ENCODE measurements at places on chromosomes 11 and 22. TPM values are rescaled to one million over a fixed set of nuclear protein-coding genes. Genes with fewer than 3 reads are reported as not detected.

PHOX2A gene
- not detected for total RNA-seq

ANO9 gene
- total RNA-seq = 1.3 TPM

OR51B4 gene
- total RNA-seq = not detected

DNA sequence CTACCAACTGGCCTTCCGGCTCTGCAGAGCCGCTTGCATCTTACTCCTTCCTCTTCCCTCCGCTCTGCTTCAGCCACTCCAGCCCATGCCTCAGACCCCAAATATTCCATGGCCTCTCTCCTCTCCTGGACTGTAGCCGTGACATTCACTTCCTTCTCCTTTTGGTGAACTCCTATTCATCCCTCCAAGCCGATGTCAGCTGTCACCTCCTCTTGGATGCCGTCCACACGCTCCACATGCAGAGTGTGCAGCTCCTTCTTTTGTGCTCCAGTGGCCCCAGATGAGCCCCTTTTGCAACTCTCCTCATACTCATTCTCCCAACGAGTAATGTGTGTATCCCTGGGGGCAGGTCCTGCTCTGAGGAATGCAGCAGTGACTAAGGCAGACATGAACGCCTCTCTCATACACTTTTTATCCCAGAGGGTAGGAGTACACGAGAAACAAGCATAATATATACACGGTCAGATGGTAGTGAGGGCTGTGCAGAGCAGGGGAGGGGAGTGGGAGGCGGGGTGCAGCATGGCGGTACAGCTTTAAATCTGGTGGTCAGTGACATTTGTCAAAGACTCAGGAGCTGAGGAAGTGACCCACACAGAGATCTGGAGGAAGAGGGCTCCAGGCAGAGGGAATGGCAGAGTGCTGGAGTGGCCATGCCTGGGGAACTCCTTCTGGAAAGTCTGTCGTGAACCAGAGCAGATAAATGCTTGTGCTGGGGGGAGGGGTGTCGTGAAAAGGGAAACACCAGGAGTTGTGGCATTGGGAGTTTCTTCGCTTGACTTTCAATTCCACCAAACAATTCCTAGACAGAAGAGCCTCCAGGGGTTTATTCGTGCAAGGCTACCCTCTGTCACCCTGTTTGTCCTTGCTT, 83.8 kb upstream of the ATXN10 start:
- no peak overlapping the region for H3K27ac ChIP-seq
- DNase-seq = no peak
- peaks cover 7% of the 10 kb centered on the region for H3K4me1 ChIP-seq
- H3K36me3 ChIP-seq = no peaks in the 10 kb centered on the region
- H3K27me3 ChIP-seq = no peaks in the 10 kb centered on the region

DNA sequence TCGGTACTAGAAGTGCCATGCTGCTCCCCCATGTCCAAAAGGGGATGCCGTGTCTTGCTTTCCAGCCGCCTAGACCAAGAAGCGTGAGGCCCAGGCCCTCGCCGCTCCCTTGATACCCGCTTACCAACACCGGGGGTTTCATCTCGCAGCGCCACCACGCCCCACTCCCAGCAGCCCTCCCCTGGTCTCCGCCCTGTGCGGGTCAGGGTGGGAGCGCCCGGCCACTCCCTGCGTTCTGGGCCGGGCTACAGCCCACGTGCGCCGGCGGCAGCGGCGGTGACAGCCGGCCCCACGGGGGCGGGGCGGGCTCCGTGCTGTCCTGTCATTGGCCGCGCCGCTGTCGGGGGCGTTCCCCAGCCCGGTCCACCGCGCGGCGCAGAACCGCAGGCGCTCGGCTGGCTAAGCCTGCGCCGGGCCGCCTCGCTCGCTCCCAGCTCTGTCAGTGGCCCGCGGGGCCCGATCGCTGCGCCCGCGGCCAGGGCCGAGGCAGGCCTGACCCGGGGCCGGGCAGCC, at the start of gene MICAL2:
MICAL2 (plus strand) TSS at position 390 of the 513 bp plus-strand sequence. CDS start 51,566 bp downstream, outside the sequence.
- peak; percentile 96 for DNase-seq
- H3K27ac ChIP-seq = no peak within 1 kb of the TSS
- H3K4me3 ChIP-seq = peak within 1 kb of the TSS; percentile 44
- H3K27me3 ChIP-seq = peaks cover 43% of the 10 kb centered on the region

GRCh38 chr22:38735465-38736256, 20.1 kb downstream of the SUN2 start:
- H3K4me3 ChIP-seq = no peak overlapping the region
- H3K27me3 ChIP-seq = no peaks in the 10 kb centered on the region
- H3K4me1 ChIP-seq = no peaks in the 10 kb centered on the region
- H3K36me3 ChIP-seq = no peaks in the 10 kb centered on the region

DNA sequence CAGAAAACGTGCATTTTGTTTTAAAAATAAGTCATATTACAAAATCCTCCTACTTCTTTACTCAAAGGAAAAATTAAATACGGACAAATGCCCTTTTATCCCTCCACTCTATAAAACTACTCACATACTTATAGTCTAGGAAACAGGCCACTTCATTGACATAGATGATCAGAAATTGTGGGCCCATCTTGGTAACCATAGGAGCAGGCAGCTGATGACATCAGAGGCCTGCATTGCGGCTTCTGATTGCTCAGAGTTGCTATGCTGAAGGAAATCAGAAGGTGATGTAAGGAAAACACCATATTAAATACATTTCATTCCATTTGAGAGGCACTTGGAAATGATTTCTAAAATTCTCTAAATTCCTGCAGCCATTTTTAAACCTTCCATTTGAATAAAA, 27.0 kb downstream of the FAM76B start:
- H3K4me3 ChIP-seq = no peak overlapping the region
- no peaks in the 10 kb centered on the region for H3K27me3 ChIP-seq
- DNase-seq = no peak

DNA sequence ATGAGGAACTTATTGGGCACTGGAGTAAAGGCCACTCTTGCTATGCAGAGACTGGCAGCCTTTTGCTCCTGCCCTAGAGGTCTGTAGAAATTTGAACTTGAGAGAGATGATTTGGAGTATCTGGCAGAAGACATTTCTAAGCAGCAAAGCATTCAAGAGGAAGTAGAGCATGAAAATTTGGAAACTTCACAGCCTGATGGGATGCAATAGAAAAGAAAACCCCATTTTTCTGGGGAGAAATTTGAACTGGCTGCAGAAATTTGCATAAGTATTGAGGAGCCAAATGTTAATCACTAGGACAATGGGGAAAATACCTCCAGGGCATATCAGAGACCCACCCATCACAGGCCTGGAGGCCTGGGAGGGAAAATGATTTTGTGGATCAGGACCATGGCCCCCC, 29.9 kb upstream of the CD44 start:
- H3K27me3 ChIP-seq = no peaks in the 10 kb centered on the region
- H3K4me3 ChIP-seq = no peak overlapping the region
- no peaks in the 10 kb centered on the region for H3K4me1 ChIP-seq
- H3K36me3 ChIP-seq = no peaks in the 10 kb centered on the region

DNA sequence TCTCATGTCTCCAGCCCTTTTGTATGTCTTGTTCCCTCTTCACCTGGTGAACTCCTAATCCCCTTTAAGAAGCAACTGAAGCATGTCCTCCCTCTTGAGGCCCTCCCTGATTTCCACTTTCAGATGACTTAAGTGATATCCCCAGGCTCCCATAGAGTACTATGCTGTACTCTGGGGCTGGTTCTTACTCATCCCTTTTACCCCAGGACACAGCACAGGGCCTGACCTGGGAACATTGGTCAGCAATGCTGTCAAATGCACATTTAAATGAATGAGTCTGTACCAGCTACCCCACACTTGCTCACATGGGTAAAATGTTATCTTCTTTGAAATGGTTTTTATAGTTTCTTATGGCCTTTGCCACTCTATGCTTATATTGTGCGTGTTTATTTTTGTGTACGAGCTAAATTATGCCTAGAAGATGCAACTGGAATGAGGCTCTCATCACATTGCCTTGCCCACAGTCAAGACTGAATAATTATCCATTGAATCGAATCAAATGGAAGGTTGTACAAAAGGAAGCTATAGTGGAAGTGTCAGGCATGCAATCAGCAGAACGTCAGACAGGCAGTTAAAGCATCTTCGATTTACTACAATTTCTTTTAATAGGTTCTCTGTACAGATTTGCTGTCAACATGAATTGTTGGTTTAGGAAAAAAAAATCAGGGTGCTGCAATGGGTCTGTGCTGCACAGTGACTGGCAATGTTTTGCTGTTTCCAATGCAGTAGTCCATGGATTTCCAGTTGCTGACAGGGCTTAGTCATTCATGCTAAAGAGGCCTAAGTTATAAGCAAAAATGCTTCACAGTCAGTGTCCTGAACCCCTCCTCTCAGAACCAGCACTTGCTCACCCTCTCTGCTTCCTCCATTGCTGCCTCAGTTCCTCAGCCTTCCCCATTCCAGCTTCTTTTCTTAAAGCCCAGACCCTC, 79.5 kb downstream of the PARVA start:
- peaks cover 42% of the 10 kb centered on the region for H3K4me1 ChIP-seq
- no peaks in the 10 kb centered on the region for H3K27me3 ChIP-seq
